Stomach (tissue), 19 donors: ENCODE measurements at places on chromosomes 12 and 14.

GRCh38 chr12:92747151-92747550 is 44.4 kb downstream of the PLEKHG7 start:
- no peaks in the 10 kb centered on the region for H3K4me1 ChIP-seq
- H3K27me3 ChIP-seq = no peaks in the 10 kb centered on the region
- DNase-seq = no peak
- no peaks in the 10 kb centered on the region for H3K36me3 ChIP-seq
- no peak overlapping the region for H3K27ac ChIP-seq
- H3K4me3 ChIP-seq = no peak overlapping the region

GRCh38 chr14:92108345-92109254 is 2.2 kb upstream of the ATXN3 start:
- no peak for DNase-seq
- peaks cover 27% of the 10 kb centered on the region for H3K4me1 ChIP-seq
- no peak overlapping the region for H3K27ac ChIP-seq

- H3K36me3 ChIP-seq = no peaks in the 10 kb centered on the region
- no peak overlapping the region for H3K4me3 ChIP-seq
- no peak for DNase-seq
These were observed 51.7 kb downstream of the TRHDE start for GRCh38 chr12:72323881-72324280.

GRCh38 chr12:69131077-69131476 is 108.3 kb upstream of the CPSF6 start:
- H3K36me3 ChIP-seq = no peaks in the 10 kb centered on the region
- H3K4me3 ChIP-seq = no peak overlapping the region
- no peaks in the 10 kb centered on the region for H3K27me3 ChIP-seq
- H3K27ac ChIP-seq = no peak overlapping the region
- no peaks in the 10 kb centered on the region for H3K4me1 ChIP-seq

DNA sequence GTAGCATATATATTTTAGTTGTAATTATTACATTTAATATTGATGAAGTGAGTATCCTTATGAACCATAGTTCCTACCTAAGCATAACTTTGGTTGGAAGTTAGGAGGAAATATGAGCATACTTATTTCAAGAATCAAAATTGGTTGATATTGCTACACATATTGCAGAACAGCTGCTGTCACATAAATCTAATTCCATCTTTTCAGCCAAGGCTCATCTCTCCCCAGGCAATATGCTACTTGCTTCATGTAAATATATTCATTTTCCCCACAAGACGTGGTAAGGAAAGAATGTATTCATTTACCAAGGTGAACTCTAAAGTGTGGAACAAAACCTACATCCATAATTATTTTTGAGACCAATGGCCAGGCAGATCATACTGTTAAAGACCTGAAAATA is 62.5 kb upstream of the HIF1A start:
- H3K36me3 ChIP-seq = no peaks in the 10 kb centered on the region
- no peak overlapping the region for H3K4me3 ChIP-seq
- DNase-seq = no peak
- peaks cover 6% of the 10 kb centered on the region for H3K4me1 ChIP-seq

DNA sequence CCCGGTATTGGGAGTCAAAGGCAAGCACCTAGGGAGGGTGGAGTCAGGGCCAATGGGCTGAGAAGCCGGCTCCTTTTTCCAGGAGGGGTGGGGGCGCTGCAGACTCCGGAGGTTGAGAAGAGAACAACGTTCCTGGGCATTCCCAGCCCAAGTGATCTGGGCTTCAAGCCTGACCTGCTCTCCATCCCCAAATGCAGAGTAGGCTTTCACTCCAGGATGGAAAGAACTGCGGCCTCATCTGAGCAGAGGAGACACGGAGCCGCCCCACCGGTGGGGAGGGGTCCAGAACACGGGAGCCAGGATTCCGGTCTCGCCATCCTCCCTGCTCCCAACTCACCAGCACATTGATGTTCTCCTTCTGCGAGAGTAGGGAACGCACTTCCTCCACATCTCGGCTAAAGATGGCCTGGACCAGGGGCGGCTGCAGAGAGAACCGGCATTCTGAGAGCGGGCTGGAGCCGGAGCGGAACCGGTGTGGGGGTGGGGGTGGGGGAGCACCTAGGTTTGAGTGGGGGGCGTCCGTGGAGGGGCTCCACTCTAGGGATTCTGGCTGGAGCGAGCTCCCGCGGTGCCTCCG is 605 bp downstream of the ANKRD52 start:
- peak overlapping the region; percentile 79 for H3K4me3 ChIP-seq
- peak overlapping the region; percentile 88 for H3K27ac ChIP-seq
- H3K4me1 ChIP-seq = peaks cover 30% of the 10 kb centered on the region
- H3K27me3 ChIP-seq = no peaks in the 10 kb centered on the region
- no peak for DNase-seq

GRCh38 chr12:41772478-41772877 is 372.2 kb downstream of the GXYLT1 start:
- H3K27me3 ChIP-seq = no peaks in the 10 kb centered on the region
- H3K36me3 ChIP-seq = no peaks in the 10 kb centered on the region
- H3K4me3 ChIP-seq = no peak overlapping the region
- no peak for DNase-seq
- H3K27ac ChIP-seq = no peak overlapping the region
- H3K4me1 ChIP-seq = no peaks in the 10 kb centered on the region

DNA sequence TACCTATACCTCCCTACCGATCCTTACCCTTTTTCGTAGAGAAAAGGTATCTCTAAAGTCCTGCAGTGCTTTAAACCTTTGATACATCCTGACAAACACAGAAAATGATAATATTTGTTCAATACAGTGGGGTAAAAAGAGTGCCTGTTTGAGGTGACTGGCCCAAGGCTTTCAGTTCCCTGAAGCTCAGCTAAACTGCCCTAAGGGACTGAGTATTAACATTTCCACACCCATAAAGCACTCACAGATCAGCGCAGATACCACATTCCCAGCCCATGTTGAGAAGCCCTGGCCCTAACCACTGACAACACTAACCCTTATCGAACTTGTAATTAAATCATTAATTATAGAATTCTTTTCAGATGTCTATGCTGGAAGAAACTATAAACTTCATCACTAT is 108.7 kb downstream of the DIP2B start:
- H3K27me3 ChIP-seq = no peaks in the 10 kb centered on the region
- DNase-seq = no peak
- H3K27ac ChIP-seq = no peak overlapping the region
- H3K4me3 ChIP-seq = no peak overlapping the region

DNA sequence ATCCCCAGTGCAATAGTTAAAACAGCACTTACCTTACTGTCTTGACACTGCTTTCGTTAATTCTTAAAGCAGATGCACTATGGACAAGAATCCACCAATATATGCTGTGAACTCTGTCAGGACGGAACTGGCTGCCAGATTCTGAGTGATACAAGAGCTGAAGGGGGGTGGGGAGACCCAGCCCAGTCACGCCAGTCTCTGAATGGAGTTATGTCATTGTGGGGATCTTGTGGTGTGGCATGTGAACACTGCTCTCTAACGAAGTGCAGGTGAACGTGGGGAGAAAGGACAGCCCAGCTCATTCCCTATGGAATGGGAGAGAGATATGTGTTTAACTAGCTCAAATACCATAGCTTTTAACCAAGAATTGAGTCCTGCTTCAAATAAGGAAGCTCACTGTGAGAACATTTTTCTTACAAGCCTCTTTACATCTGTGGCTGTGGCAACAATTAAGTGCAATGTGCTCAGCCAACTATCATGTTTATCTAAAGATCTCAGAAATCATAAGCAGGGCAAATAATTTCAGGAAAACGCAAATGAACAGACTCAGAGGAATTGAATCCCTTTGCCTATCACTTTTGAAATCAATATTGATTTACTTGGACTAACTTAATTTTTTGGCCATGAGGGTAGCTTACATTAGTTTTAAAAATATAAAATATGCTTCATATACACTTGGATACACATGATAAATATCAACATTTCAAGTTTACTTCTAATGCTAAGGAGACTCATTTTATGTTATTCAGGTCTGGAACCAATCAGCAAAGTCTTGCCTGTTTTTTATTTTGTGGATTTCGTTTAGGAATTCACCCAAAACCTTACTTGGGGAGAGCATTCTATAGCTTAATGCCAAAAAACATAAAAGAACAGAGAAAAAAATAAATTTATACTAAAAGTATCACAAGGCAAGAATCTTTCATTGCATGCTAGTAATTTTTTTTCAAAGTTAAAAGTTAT is at the start of gene LUM:
Gene LUM, minus strand, starts transcription at position 129 of the 960 bp plus-strand sequence. CDS start 2,515 bp downstream, outside the sequence.
- H3K4me1 ChIP-seq = no peaks in the 10 kb centered on the region
- H3K27me3 ChIP-seq = no peaks in the 10 kb centered on the region
- H3K36me3 ChIP-seq = no peaks in the 10 kb centered on the region
- peak within 1 kb of the TSS; percentile 60 for H3K27ac ChIP-seq
- H3K4me3 ChIP-seq = no peak within 1 kb of the TSS

GRCh38 chr12:89880690-89881350 is 172.2 kb upstream of the ATP2B1 start:
- H3K27me3 ChIP-seq = no peaks in the 10 kb centered on the region
- DNase-seq = no peak
- H3K36me3 ChIP-seq = no peaks in the 10 kb centered on the region
- H3K27ac ChIP-seq = no peak overlapping the region
- H3K4me1 ChIP-seq = no peaks in the 10 kb centered on the region

DNA sequence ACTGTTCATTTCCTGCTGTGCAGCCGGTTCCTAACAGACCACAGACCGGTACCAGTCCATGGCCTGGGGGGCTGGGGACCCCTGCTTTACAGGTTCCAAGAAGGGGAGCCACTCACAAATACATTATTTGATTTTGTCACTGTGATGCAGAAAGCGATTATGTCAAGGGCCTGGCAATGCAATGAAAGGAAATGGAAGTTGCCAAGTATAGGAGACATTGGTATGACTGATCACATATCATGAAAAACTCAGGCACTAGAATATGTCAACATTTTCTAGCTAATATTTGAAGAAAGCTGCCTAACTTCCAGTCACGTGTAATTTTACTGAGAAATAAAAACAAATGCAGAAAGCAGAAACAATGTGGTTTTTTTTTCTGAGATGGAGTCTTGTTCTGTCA is 68.9 kb upstream of the USP44 start:
- no peak for DNase-seq
- no peaks in the 10 kb centered on the region for H3K36me3 ChIP-seq
- H3K27ac ChIP-seq = no peak overlapping the region
- peaks cover 18% of the 10 kb centered on the region for H3K4me1 ChIP-seq
- no peak overlapping the region for H3K4me3 ChIP-seq

GRCh38 chr12:13941258-13942249 is 39.8 kb downstream of the GRIN2B start:
- DNase-seq = peak; percentile 89
- H3K4me1 ChIP-seq = peaks cover 3% of the 10 kb centered on the region
- no peak overlapping the region for H3K4me3 ChIP-seq
- H3K27ac ChIP-seq = no peak overlapping the region
- H3K36me3 ChIP-seq = no peaks in the 10 kb centered on the region

DNA sequence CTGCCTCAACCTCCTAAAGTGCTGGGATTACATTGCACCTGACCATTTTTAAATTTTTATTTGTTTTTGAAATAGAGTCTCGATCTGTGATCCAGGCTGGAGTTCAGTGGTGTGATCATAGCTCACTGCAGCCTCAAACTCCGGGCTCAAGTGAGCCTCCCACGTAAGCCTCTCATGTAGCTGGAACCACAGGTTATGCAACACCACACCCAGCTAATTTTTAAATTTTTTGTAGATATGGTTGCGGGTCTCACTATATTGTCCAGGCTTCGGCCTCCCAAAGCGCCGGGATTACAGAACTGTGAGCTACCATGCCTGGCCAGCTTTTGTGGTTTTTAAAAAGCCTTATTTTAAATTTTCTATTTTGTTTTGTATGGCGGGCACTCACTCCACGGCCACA is 2.2 kb upstream of the DRAM1 start:
- no peaks in the 10 kb centered on the region for H3K36me3 ChIP-seq
- H3K27ac ChIP-seq = peak overlapping the region; percentile 97
- no peak overlapping the region for H3K4me3 ChIP-seq
- no peaks in the 10 kb centered on the region for H3K27me3 ChIP-seq

DNA sequence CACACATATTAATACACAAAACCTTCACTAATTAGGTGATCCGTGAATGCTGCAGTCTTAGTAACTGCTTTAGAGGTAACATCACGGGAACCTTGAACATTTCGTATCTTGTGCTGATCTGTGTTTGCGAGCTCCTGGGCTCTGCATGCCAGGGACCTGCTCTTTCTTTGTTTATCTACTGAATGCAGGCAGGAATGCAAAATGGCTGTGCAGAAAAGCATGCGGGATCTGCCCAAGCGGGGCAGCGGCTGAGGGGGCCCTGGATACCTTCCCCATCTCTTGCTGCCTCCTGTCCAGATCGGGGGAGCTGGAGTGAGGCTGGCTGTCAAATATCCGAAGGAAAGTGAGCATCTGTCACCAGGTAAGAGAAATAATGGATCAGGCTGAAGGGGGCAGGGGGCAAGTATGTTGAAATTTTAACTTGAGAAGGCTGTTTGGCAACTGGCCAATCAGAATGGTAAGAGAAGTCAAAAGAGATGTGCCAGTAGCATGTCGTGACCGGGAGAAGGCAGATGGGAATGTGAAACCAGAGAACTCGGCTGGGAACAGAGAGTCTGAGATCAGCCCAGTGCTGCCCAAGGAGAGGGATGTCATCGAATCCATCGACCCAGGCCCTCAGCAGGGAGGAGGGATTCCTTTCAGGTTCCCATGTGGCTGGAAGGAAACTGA is 191.4 kb downstream of the TTC7B start:
- DNase-seq = no peak
- no peak overlapping the region for H3K4me3 ChIP-seq
- H3K27ac ChIP-seq = no peak overlapping the region
- H3K4me1 ChIP-seq = peaks cover 46% of the 10 kb centered on the region

DNA sequence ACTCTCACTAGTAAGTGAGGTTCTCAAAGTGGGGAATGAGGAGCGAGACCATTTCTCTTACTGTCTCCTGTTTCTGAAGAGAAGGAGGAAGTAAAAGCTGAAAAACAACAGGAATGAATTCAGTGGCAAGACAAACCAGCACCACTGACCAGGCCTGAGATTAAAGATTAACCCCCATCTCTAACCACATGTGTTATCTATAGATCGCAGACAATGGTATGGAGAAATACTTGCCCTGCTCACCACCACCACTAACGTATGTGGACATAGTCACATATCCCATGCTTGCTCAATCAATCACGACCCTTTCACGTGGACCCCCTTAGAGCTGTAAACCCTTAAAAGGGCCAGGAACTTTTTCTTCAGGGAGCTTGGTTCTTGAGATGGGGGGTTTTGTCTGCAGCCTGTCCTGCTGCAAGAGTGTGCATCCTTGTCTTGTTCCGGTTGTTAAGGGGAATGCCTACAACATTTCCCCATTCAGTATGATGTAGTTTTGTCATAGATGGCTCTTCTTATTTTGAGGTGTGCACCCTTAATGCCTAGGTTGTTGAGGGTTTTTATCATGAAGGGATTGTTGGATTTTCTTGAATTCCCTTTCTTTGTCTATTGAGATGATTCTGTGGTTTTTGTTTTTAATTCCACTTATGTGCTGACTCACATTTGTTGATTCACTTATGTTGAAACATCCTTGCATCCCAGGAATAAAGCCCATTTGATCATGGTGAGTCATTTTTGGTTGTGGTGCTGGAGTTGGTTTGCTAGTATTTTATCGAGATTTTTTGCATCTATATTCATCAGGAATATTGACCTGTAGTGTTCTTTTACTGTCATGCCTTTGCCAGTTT is 698.8 kb upstream of the LMO3 start:
- H3K4me1 ChIP-seq = no peaks in the 10 kb centered on the region
- H3K4me3 ChIP-seq = no peak overlapping the region
- DNase-seq = no peak
- no peaks in the 10 kb centered on the region for H3K27me3 ChIP-seq
- no peak overlapping the region for H3K27ac ChIP-seq

GRCh38 chr12:7015555-7016370 is 2.5 kb downstream of the LPCAT3 start:
- peaks cover 56% of the 10 kb centered on the region for H3K4me1 ChIP-seq
- peak overlapping the region; percentile 95 for H3K27ac ChIP-seq
